ENCODE measurements at places on chromosomes 7 and 10. TPM values are rescaled to one million over a fixed set of nuclear protein-coding genes. Genes with fewer than 3 reads are reported as not detected.

DNA sequence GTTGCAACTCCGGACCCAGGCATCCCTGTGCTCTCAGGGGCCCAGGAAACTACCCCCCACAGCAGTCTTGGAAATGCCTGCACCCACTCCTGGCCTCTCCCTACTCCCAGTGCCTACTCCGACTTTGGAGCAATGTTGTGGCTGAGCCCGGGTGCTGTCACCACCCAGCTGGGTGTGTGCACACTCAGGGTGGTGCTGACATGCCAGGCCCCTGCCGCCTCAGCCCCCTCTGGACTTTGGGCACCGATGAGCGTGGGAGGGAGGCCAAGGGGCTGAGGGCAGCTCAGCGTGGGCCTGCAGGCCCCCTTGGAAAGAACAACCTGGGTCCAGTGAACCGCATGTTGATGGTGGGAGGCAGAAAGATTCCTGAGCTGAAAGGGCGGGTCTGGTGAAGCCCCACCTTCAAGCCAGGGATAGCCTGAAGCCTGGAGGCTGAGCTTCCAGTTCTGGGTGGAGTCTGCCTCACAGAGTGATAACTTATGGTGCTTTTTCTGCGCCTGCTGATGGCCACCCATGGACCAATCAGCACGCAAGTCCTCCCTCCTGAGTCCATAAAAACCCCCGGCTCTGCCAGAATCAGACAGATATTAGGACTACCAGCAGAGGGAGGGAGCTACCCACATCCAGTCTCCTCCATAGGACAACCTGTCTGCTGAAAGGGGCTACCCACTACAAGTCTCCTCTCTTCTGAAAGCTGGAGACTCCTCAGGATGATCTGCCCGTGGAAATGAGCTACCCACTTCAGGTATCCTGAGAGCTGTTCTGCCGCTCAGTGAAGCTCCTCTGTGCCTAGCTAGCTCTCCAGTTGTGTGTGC lies 380.4 kb upstream of the SORCS1 start:
- H3K4me1 ChIP-seq: no peaks in the 10 kb centered on the region
- no peaks in the 10 kb centered on the region for H3K27me3 ChIP-seq
- no peaks in the 10 kb centered on the region for H3K36me3 ChIP-seq

Gene TMEM270
- total RNA-seq: 0.72 TPM

GRCh38 chr7:70463352-70463938 lies 668.5 kb upstream of the GALNT17 start:
- no peak for DNase-seq
- H3K27me3 ChIP-seq: peaks cover 26% of the 10 kb centered on the region
- no peak overlapping the region for H3K27ac ChIP-seq
- no peaks in the 10 kb centered on the region for H3K36me3 ChIP-seq
- no peak overlapping the region for H3K4me3 ChIP-seq

- H3K4me3 ChIP-seq: no peak overlapping the region
- no peaks in the 10 kb centered on the region for H3K4me1 ChIP-seq
- no peaks in the 10 kb centered on the region for H3K36me3 ChIP-seq
- H3K27ac ChIP-seq: no peak overlapping the region
- no peaks in the 10 kb centered on the region for H3K27me3 ChIP-seq
Measured at GRCh38 chr10:62562101-62562500, 187.9 kb downstream of the ZNF365 start.
